Activated naive CD8-positive, alpha-beta T cell treated with anti-CD3 and anti-CD28 coated beads, Interleukin-2, amount 10 ng/mL, durations not matched to agents 7 days and 5 days (primary cell): ENCODE measurements at places on chromosomes 6 and 20. TPM values are rescaled to one million over a fixed set of nuclear protein-coding genes. Genes with fewer than 3 reads are reported as not detected.

The TMC2 gene
- not detected for total RNA-seq

DNA sequence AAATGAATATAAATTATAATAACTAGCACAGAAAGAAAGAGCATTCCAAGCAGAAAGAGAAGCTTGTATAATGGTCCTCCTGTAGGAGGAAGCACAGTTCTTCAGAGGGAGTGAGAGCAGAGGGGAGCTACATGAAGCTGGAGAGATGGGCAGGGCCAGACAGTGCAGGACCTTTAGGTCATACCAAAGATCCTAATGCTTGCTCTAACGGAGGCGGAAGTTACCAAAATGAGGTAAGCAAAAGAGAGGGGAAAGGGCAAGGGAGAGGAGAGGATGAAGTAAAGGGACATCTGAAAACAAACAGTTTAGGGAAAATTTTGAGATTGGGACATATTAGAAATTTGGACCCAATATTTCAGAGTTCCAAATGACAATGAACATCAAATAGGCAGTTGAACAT, 50.2 kb downstream of the HBS1L start:
- DNase-seq: no peak

- DNase-seq: no peak
These were observed 134.6 kb upstream of the CCN2 start for GRCh38 chr6:132085731-132086130.

- no peak for DNase-seq
These were observed 1.1 kb downstream of the ID1 start for GRCh38 chr20:31605902-31606803.

GRCh38 chr6:163877877-163878639, 463.5 kb downstream of the QKI start:
- no peak for DNase-seq

- DNase-seq: no peak
These were observed 555.8 kb downstream of the PKHD1 start for GRCh38 chr6:51531623-51532022.

- DNase-seq: no peak
These were observed 320.0 kb upstream of the NT5E start for GRCh38 chr6:85129881-85130280.

The CPNE5 gene
- 1.3 TPM for total RNA-seq

GRCh38 chr6:158669145-158670035, 19.5 kb downstream of the SYTL3 start:
- no peak for DNase-seq

- DNase-seq: no peak
These were observed 231.7 kb downstream of the TAF4 start for GRCh38 chr20:61833807-61834610.

GRCh38 chr6:157281570-157281969, 41.7 kb downstream of the TMEM242 start:
- DNase-seq: no peak
